ENCODE measurements at places on chromosomes 3 and 15.

DNA sequence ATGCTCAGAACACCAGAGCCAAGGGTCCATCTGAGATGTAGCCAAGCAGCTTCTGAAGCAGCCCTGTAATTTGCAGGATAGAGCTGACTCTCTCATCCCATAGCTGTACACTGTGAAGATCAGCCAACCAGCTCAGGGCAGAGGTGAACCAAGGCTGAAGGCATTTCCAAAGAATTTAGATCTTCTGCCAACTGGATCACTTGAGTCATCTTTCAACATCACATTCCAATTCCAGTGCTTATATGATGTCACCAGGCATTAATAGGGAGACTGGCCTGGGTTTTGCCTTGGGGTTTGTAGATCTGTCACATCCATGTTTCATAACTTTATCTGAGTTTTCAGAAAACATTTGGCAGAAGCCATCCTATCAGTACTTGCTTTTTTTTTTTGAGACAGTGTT, 98.2 kb downstream of the NR2F2 start:
- DNase-seq: peak; percentile 92

DNA sequence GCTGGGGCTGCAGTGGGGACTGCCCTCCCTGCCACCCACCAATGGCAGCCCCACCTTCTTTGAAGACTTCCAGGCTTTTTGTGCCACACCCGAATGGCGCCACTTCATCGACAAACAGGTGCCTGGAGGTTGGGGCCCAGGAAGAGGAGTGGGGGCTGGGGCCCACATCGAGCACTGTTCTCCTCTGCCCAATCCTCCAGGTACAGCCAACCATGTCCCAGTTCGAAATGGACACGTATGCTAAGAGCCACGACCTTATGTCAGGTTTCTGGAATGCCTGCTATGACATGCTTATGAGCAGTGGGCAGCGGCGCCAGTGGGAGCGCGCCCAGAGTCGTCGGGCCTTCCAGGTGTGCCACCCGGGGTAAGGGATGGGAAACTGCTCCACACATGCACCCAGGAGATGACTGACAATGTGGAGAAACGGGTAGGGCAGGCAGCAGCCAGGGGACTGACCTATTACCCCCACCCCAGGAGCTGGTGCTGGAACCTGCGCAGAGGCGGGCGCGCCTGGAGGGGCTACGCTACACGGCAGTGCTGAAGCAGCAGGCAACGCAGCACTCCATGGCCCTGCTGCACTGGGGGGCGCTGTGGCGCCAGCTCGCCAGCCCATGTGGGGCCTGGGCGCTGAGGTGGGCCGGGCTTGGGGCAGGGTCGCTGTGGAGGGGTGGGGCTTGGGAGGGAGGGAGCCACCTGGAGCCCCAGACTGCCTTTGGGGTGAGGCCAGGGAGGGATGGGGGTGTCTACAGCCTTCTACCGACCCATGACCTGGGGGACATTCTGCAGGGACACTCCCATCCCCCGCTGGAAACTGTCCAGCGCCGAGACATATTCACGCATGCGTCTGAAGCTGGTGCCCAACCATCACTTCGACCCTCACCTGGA, 22.9 kb downstream of the NBEAL2 start:
- no peak for DNase-seq

DNA sequence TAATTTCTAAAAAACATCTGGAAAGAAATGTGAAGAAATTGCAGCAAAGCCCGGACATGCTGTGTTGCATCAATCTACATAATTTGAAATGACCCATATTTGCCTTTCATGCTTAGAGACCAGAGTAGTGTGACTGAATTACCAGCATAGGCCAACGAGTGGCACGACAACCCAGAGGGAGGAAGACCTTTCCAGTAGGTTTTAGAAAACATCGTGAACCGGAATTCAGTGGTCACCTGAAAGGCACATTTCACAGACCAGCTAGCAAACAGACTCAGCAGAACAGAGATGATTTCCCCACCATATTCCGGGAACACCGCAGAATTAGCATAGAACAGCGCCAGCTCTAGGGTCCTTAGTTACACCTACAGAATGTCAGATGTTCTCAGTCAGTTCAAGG, 620.0 kb upstream of the ZNF385D start:
- no peak for DNase-seq

DNA sequence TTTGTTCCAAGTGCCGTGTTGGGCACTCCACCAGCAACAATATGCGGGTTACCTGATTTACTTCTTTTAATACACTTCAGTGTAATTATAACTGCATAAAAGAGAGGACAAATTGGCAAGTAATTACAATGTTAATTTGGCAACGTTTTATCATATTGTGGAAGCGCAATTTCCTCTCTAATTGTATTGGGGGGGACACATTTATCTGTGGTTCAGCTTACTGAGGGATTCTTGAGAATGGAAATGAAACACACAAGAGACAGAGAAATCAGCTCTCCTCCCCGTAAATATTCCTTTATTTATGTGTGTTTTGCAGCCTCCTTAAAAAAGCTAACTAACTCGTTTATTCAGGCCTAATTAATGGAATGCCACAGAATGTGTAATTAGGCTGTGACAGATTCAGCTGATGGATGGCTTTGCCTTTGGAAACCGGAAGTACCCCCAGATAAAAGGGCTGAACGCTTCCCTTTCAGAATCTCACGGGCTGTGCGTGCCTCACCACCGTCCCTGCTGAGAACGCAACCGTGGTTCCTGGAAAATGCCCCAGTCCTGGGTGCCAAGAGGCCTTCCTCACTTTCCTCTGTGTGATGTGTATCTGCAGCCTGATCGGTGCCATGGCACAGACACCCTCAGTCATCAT, 247.1 kb upstream of the ST8SIA2 start:
- no peak for DNase-seq

DNA sequence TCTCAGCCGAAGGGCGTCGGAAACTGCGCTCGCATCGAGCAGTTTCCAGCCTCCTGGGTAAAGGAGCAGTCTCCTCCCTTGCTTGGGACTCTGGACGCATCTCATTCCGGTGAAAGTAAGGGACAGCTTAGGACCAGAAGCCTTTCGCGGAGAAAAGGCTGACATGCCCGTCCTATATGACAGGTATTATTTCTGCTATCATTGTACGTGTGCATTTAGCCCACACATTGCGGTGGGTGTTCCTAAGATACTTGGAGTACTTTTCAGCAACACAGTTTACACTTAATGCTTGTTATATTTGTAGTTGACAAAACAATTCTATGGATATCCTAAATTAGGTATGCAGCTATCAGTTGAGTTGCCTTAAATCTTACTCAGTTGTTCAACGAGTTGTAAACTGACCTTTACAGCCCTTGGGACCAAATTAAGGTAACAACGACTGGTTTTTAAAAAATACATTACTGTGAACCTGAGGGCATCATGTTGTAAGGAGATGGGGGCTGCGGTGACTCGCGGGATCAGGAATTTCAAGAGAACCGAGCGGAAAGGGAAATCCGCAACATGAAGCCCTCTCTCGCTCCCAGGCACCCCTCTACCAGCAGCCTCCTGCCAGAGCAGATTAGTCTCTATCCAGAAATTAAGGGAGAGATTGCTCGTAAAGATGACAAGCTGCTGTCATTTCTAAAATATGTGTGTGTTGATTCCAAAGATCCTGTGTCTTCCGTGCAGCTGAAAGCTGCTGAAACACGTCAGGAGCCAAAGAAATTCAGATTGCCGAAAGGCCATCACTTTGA, 632 bp upstream of the COPS2 start:
- DNase-seq: peak; percentile 41

GRCh38 chr15:83904107-83905040, 250.5 kb downstream of the ADAMTSL3 start:
- peak; percentile 47 for DNase-seq

DNA sequence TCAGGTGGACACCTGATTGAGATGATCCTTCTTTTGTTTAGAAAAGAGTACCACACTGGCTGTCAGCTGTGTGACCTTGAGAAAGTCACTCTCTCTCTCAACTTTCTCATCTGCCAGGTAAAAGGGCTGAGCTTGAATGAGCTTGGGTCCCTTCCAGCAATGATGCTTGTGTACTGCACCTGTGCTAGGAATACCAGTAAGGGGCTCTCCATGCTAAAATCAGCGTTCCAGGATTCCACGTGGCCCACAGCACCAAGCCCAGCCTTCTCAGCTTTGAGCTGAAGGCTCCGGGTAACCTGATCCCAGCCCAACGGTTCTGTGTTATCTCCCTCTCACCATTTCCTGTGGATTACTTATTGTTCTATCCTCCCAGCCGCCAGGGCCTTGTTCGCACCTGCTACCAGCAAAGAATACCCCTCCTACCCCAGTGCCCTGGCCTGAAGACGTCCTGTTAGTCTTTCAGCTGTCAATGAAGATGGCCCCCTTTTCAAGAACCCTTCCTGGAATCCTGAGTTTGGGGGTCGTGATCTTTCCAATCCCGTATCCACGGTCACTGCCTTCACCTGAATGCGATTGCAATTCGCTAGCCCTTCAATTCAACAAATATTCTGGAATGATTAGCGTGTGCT, 54.2 kb upstream of the CGNL1 start:
- DNase-seq: no peak

DNA sequence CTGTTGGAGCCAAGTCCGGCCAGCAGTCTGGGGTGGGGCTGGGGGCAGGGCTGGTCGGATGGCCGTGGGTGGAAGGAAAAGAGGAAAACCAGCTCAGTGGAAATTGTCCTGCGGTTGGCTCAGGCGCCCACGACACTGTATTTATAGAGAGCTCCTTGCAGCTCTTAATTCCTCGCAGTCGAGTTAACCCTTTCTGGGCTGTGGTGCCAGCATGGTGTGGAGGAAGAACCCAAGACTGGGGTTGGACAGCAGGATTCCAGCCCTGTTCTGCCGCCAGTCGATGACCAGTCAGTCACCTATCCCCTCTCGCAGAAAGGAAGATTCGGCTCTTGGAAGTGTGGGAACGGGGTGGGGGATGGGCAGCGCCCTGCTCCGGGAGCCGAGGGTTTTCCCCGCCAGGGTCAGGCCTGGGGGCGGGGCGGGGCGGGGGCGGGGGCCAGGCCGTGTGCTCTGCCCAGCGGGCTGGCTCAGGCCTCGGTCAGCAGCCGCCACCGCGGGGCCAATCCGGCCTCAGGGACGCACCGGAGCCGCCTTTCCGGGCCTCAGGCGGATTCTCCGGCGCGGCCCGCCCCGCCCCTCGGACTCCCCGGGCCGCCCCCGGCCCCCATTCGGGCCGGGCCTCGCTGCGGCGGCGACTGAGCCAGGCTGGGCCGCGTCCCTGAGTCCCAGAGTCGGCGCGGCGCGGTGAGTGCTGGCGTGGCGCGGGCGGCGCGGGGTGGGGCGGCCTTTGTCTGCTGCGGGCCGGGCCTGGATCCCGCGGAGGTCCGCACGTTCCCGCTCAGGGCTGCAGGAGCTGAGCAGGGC, at the start of gene CD276:
CD276 (plus strand) TSS at position 607 of the 804 bp plus-strand sequence. CDS start 15,257 bp downstream, outside the sequence.
- DNase-seq: peak; percentile 65

GRCh38 chr3:56869157-56869889, 67.6 kb upstream of the ARHGEF3 start:
- DNase-seq: no peak

DNA sequence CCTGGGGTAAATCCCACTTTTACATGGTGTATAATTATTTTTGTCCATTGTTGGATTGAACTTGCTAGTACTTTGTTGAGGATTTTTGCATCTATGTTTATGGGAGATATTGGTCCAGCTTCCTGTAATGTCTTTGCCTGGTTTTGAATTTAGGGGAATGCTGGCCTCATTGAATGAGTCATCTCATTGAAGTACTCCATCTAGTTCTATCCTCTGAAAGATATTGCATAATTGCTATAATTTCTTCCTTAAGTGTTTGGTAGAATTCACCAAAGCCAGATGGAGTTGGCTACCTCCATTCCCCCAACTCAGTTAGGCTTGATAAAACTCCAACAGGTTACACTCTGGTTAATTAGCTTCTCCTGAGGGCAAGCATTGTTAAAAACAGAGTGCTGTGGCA, 237.4 kb upstream of the TGFBR2 start:
- DNase-seq: peak; percentile 76

DNA sequence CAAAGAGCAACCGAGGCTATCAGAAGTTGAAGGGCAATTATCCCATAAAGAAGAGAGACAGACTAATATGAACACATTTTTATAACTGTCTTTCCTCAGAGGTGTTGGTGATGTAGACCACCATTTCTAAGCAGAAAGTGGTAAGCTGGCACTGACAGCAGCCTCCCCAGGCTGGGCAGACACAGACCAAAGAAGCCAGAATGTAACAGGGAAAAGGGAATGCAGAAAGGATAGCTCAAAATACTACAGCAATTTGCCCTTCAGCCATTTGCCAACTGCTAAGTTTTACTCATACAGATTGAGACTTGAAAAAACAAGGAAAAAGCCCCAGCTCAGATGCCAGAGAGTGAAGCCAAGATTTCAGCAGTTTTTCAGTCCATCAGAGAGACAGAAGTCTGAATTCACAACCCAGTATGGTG, 73.5 kb upstream of the ABI3BP start:
- DNase-seq: peak; percentile 46

DNA sequence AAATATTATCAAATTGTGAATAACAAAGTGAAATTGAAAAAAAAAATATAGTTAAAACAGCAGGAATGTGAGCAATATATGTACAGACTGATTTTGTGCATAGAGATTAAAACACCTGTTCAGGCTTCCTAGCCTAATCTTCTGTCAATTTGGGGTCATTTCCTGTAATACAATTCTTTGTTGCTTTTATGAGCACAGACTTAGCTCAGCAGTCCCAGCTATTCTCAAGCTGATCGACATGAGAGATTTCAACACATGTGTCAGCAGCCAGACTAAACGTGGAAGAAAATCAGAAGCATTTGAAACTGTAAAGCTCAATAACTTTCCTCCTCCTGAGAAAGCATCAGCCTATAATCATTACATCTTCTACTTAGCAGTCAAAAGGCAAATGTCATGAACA, 1.6 kb upstream of the FHIT start:
- DNase-seq: no peak

GRCh38 chr3:21534462-21534861, 216.5 kb downstream of the ZNF385D start:
- DNase-seq: no peak

DNA sequence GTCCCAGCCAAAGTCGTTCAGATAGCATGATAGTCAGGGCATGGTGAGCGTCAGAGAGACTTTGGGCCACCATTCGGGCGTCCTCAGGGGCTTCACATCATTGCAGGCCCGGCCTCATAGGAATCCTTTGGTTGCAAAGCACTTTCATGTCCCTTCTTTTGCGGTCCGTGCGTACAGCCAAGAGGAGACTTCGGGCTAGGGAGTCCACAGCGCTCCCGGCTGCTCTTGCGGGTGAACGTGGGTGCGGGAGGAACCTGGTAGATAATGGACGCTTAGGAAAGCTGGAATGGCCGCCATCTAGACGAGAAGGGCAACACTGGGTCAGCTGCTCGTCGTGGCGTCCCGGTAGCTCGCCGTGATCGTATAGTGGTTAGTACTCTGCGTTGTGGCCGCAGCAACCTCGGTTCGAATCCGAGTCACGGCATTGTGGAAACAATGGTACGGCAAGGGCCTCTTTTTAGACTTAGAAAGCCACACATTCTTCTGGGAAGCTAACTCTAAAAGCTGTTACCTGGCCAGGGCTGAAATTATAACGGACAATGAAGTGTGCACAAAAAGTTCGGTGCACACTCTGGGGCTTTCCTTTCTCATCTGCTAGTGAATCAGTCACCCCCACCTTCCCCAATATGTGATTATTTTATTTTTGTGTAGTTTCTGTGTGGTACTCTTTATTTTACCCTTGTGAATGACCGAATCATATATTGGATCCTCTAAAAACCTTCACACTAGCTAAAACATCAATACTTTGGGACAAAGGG, 13.2 kb upstream of the SHF start:
- peak; percentile 84 for DNase-seq

All from fibroblast of pulmonary artery (primary cell).